CD4-positive, alpha-beta T cell treated with Interferon gamma for 1 hour (primary cell): ENCODE measurements at places on chromosomes 7 and 10.

DNA sequence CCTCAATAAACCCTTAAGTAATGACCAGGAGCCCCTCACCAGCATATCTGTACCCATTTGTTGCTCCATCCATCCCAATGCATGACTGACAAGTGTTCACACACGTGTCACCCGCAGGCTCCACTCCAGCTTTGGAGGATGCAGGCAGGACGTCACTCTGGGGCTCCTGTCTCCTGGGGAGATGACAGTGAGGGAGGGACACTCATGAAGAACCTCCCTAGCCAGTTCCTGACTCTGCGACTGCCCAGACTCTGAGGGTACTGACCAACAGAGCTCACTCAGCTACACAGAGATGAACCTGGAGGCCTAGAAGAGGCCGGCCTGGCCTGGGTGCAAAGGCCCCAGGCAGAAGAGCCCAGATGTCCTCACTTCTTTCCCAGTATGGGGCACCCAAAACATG is 135.1 kb upstream of the RET start:
- DNase-seq = no peak

GRCh38 chr7:106216923-106217542 is 67.8 kb downstream of the NAMPT start:
- DNase-seq = no peak

DNA sequence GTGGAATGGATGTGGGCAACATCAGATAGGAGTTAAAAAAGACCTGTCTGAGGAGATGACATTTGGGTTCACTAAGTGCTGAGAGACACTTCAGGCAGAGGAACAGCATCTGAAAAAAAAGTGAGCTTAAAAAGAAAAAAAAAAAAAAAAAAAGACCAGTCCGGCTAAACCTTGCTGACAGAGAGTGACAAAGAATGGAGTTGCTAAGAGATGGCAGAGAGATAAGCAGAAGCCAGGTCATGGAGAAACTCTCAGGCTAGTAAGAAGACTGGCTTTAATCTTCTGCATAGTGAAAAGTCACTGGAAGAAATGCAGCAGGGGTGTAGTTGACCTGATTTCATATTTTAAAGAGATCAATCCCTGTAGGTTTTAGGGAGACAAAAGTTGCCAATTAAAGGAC is 711.1 kb upstream of the SEMA3D start:
- DNase-seq = no peak

- no peak for DNase-seq
Observed at GRCh38 chr10:33001908-33002492, 44.0 kb upstream of the ITGB1 start.

GRCh38 chr7:44119829-44120380 is 3.4 kb downstream of the POLD2 start:
- DNase-seq = no peak

DNA sequence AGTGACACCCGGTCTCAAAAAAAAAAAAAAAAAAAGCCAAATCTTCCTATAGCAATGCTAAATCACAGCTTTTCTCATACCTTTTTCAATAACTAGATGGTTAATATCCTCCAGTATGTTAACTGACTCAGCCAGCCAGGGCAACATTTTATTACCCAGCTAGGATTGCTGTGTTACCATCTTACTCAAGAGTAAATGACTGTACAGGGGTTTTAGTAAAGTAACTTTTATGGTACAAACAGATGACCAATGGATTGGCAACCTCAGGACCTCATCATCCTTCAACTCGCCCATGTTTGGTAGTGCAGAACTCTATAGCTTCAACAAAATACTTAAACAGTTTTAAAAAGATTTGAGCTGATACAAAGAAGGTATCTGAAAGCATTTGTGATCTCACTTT is 59.5 kb downstream of the HBP1 start:
- DNase-seq = no peak

GRCh38 chr7:11473220-11473619 is 358.8 kb downstream of the THSD7A start:
- no peak for DNase-seq

- no peak for DNase-seq
Observed at GRCh38 chr7:123154231-123154860, 45.4 kb downstream of the SLC13A1 start.

DNA sequence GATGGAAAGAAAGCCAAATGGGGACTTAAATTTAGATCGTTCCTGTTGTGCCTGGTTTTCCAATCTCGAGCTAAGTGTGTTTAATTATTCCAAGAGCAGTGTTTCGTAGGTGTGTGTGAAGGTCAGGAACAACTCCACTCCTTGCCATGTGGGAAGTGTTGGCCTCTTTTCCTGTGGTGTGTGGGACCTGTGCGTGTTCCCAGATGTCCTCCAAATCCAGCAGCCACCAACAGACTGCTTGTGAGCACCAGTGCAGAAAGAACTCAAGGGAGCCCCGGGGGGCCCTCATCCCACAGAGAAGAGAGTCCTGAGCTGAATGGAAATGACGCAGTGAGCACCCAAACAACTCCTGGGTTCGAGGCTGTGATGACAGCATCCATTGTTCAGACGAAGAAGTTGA is 227.7 kb downstream of the TMEM178B start:
- DNase-seq = no peak

- DNase-seq = peak; percentile 13
Observed at GRCh38 chr10:102776779-102777456, 33.2 kb downstream of the WBP1L start.

GRCh38 chr7:4638781-4639575 is 43.1 kb upstream of the FOXK1 start:
- DNase-seq = no peak

DNA sequence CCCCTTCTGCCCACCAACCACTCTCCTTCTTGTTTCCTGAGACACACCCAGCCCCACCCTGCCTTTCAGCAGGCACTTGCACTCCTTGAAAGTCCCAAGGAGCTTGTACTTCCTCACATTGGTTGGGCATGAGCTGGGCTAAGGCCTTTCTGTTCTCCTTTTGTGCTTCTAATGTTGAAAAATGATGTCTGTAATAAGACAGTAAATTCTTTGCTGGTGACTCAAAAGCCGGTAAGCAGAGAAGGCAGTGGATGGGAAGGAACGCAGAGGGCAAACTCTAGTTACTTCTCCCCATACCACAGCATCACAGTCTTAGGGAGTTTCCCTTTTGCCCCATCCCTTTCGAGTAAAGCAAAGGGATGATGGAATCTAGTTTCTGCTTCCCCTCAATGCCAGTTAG is 185.6 kb downstream of the PLXNA4 start:
- peak; percentile 31 for DNase-seq

- DNase-seq = no peak
Observed at GRCh38 chr10:117411479-117412399, 36.5 kb upstream of the PDZD8 start.

GRCh38 chr7:36430186-36430585 is 40.5 kb downstream of the ANLN start:
- DNase-seq = no peak

- peak; percentile 62 for DNase-seq
Observed at GRCh38 chr10:11625019-11625735, 13.7 kb upstream of the USP6NL start.

- no peak for DNase-seq
Observed at GRCh38 chr10:97515271-97515978, 16.7 kb downstream of the UBTD1 start.

DNA sequence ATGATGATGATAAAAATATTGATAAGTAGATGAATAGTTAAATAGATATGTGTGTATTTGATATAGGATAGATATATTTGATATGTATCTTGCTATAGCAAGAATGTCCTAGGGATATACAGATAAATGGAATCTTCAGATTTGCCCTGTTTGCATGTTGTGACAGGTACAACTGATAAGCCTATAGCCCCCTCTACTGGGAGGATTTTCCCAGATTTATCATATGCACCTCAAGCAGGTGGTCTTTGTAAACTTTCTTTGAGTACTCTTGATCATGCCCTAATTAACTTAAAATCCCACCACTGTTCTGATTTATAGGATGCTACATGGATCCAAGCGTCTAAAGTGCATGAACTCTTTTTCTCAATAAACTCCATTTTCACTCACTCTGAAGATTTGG is 1050.7 kb downstream of the SORCS3 start:
- no peak for DNase-seq

GRCh38 chr10:114094795-114095194 is 51.1 kb downstream of the ADRB1 start:
- no peak for DNase-seq

DNA sequence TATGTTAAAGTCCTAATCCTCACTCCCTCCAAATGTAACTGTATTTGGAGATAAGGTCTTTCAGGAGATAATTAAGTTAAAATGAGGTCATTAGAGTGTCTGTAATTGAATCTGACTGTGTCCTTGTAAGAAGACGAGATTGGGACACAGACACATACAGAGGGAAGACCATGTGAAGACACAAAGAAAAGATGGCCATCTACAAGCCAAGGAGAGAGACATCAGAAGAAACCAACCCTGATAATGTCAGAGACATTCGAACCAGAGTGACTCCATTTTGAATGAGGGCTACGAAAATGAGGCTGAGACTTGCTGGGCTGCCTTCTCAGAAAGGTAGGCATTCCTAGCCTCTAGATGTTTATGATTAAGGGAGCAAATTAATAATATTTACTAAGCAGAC is 542 bp upstream of the SAMD9L start:
- DNase-seq = no peak

- DNase-seq = no peak
Observed at GRCh38 chr10:131870831-131871672, 29.8 kb upstream of the PPP2R2D start.

GRCh38 chr10:125734823-125735222 is 15.3 kb downstream of the EDRF1 start:
- no peak for DNase-seq

DNA sequence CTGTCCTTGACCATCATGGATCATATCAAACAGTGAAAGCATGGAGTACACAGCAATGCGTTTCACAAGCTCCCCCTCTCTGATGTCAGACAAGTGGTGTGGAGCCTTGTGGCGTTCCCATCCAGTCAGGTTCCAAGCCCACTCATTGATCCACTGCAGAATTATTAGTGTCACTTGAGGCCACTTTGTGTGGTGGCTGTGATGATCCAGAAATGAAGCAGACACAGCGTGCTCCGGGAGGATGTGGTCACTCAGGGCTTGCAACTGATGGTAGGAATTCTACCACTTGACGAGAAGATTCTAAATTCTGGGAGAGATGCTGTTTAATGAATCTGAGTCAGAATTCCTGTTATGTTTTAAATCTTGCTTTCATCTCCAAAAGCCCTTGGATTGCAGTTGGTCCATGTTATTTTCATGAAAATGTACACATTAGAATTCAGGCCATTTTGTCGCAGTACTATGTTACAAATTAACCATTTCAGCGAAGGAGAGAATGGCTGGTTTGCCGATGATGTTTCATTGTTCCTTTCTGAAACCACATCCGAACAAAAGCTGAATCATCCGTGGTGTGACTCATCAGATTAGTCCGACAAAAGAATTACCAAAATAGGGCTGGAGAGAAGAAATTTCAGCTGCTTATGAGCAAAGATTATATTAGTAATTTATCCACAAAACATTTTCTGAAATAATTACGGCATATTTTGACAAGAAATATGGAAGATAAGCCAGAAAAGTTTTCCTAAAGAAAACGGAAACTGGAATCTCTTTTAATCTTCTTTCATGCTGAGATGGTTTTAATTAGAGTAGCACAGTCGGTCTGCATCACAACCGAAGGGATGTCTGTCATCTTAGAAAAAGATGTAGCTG is 48.1 kb downstream of the INSYN2A start:
- DNase-seq = no peak

DNA sequence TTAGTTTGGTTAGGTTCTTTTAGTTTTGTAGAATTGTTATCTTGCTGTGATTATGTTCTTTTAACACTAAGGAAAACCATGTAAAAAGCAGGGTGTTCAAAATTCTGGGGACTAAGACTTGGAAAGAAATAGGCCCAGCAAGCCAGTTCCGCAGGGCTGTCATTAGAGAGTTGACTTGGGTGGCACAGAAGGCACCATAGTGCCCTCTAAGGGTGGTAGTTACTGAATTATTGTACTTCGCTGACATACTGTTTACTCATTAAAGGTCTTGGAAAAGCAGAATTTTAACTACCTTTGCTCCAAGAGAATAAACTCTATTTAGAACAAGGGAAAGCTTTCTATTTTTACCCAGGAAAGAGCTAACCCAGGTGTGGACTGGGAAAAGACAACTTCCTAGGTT is 86.5 kb downstream of the OTUD1 start:
- DNase-seq = no peak

DNA sequence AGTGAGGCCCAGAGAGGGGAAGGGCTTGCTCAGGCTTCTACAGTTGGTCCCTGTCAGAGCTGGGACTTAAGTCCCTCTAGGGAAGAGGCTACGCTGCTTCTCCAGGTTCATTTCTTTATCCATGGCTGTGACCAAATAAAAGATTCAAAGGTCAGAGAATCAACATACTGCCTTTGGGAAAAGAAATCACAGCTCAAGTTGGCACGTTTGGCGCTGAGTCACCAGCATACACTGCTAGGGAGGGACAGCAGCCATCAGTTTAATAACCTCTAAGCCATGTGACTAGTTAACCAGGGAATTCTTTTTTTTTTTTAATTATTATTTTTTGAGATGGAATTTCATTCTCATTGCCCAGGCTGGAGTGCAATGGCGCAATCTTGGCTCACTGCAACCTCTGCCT is 28.4 kb upstream of the CRHR2 start:
- DNase-seq = no peak

GRCh38 chr10:88187472-88187871 is 324.0 kb downstream of the PTEN start:
- DNase-seq = no peak

DNA sequence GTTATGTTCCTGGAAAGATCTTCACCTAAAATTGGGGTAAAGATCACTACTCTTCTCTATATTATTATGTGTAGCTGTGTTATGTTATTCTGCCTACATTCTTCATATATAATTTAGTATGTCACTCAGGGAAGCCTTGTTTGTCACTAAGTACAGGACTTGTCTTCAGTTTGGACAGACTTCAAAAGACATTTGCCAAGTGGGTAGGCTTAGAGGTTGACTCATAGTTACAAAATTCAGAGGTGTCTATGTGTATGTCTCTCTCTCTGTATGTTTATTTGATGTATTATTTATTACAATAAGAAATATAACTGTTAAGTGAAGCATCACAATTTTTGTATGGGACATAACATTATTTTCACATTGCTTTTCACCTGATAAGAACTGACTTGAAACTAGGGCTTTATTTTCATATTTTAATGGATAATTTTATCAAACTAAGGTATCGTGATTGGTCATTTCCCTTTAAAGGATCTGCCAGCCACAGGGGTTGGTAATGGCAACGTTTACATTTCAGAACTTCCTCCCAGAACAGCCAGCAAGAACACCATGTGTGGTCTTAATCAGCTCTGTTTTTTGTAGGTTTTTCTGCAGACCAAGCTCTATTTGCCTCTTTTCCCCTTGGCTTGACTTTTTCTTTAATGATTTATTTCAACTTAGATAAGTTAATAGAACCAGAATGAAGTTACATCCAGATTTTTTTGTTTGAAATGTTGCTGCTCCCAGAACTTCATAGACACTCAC is 262.1 kb upstream of the CACNA2D1 start:
- no peak for DNase-seq

DNA sequence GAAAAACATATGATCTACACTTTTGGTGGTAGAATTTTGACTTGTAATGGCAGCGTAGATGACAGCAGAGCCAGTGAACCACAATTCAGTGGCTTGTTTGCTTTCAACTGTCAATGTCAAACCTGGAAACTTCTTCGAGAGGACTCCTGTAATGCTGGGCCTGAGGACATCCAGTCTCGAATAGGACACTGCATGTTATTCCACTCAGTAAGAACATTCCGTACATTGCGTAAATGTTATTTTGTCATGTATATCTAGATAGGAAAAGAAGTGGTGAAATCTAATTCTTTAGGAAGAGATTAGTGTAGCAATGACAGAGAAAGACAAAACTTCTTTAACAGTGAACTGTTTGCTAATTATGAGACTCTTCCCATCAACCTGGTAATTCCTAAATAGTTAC is 112.9 kb downstream of the PODXL start:
- no peak for DNase-seq
